Cardiac muscle cell (in vitro differentiated cells and primary cell): ENCODE measurements at places on chromosomes 4 and X. TPM values are rescaled to one million over a fixed set of nuclear protein-coding genes. Genes with fewer than 3 reads are reported as not detected.

DNA sequence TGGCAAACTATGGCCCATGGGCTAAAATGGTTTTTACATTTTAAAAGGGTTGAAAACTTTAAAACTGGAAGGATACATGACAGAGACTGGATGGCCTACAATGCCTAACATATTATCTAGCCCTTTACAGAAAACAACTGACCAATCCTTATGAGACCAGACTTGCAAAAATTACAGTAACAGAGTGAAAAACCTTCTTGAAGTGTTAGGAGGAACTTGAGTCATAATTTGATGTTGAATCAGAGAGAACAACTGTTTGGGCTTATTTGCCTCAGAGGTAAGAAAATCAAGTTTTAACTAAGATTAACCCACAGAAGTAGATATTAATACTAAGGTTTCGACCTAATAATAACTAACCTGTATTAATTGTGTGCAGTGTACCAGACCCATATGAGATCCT lies 12.4 kb upstream of the NAP1L5 start:
- DNase-seq, result no peak

GRCh38 chr4:98568941-98569663 lies 89.3 kb downstream of the TSPAN5 start:
- no peak for DNase-seq

GRCh38 chrX:79161655-79162054 lies 17.2 kb downstream of the GPR174 start:
- DNase-seq, result peak; percentile 6

DNA sequence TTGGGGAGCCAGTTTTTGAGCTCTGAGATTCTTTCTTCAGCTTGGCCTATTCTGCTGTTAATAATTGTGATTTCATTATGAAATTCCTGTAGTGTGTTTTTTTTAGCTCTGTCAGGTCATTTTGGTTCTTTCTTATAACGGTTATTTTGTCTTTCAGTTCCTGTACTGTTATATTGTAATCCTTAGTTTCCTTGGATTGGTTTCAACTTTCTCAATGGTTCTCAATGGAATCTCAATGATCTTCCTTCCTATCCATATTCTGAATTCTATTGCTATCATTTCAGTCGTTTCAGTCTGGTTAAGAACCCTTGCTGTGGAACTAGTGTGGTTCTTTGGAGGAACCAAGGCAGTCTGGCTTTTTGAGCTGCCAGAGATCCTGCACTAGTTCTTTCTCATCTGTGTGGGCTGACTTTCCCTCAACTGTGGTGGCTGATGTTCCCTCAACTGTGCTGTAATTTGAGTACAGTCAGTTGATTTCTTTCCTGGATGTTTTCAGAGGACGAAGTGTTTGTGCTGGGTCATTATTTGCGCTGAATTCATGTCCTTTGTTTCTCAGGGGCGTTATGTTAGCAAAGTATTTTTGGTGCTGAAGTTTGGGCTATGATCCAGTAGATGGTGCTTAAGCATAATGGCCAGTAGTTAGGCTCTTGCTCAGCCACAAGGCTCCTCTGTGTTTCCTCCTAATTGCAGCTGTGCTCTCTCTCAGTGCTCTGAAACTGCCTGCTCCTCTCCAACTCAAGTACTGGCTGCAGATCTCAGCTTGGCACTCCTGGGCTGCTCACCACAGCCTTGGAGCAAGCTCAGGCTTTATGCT lies 27.5 kb downstream of the ENPEP start:
- peak; percentile 55 for DNase-seq

BBS12 gene
- total RNA-seq, result 3.2 and 4.9 TPM in 2 replicates

DNA sequence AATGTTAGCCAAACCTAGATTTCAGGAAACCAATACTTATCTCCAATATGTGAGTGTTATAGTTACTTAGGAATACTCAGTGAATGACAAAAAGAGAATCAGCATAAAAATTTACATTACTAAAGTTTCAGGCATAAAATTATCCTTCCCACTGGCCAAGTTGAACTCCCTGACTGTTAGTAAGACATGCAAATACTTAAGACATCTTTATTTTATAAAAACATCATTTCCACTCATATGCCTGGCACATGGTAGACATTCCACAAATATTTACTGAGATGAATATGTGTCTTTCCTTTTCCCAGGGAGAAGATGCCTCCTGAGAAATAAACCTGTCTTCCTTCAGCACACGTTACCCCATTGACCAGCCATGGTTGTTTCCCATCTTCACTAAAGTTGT lies 7.3 kb downstream of the VEGFD start:
- DNase-seq, result no peak
